Effector memory CD8-positive, alpha-beta T cell (primary cell): ENCODE measurements at places on chromosomes 7 and 10.

- DNase-seq: no peak
Observed at GRCh38 chr10:59433720-59434428, 71.5 kb upstream of the FAM13C start.

GRCh38 chr10:132335189-132336063, 3.4 kb downstream of the LRRC27 start:
- no peak for DNase-seq

- no peak for DNase-seq
Observed at GRCh38 chr7:36137258-36137657, 15.8 kb upstream of the EEPD1 start.

GRCh38 chr7:74502216-74502891, 48.6 kb downstream of the GTF2IRD1 start:
- DNase-seq: no peak

GRCh38 chr10:1034758-1035157, 9.1 kb upstream of the IDI2 start:
- no peak for DNase-seq

DNA sequence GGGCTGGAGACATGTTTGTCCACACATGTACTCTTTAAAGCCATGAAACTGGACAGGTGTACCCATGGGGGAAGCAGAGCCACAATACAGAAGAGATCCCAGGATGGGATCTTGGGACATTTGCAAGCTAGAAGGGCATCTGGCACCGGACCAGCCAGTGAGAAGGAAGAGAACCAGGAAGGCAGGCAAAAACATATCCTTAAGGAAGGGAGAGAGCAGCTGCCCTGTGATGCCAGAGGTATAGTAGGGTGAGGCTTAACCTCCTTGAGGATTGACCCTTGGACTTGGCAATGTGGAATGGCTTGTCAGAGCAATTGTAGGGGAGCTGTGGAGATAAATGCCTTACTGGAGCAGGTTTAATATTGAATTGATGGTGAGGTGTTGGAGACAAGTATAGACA, 17.9 kb upstream of the SUV39H2 start:
- DNase-seq: no peak

DNA sequence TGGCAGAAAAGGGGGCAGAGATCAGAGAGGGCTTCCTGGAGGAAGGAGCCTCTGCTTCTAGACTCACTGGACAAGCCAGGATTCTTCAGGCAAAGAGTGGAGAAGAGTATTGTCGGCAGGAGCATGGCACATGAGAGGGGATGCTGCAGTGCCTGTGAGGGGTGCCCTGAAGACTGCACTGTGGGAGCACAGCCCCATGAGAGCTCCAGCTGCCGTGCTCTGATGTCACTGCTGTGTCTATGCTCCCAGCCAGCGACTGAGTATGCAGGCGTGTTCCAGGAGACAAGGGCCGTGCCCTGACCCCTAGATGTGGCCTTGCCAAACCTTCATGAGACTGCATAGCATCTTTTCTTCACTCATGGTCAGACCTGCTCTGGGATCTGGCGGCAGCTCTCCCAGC, 339.1 kb downstream of the RPS24 start:
- no peak for DNase-seq

- no peak for DNase-seq
Observed at GRCh38 chr10:22219308-22219707, 1.5 kb upstream of the EBLN1 start.

DNA sequence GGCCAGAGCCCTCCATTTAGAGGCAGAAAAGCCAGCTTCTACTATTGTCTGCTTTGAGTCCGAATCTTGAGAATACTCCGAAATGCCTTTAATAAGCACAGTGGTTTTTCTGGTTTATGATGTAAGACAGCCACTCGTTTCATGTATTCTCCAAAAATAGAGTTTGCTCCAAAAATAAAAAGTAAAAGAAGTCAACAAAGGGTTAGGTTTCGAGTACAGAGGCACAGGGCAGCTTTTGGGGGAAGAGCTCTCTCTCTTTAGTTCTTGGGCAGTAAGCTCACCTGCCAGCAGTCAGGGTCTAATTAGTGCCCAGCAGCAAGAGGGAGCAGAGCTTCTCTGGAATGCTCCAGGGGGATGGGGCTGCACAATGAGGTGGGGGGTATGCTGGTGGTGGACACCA, 20.2 kb downstream of the CREB3L2 start:
- DNase-seq: no peak

DNA sequence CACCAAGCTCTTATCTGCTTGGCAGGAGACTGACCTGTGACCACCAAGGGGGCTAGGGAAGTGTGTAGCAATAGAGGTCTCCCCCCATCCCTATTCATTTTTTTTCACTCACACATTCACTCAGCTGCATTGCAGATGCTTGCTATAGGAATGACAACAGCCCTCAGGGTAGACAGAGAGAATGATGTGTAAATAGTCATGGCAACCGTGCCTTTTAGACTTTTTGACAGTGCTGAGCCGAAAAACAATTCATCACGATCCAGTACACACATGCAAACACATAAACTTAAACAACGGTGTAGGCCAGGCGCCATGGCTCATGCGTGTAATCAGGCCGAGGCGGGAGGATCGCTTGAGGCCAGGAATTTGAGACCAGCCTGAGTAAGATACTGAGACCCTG, 7.6 kb upstream of the ELN start:
- DNase-seq: no peak

DNA sequence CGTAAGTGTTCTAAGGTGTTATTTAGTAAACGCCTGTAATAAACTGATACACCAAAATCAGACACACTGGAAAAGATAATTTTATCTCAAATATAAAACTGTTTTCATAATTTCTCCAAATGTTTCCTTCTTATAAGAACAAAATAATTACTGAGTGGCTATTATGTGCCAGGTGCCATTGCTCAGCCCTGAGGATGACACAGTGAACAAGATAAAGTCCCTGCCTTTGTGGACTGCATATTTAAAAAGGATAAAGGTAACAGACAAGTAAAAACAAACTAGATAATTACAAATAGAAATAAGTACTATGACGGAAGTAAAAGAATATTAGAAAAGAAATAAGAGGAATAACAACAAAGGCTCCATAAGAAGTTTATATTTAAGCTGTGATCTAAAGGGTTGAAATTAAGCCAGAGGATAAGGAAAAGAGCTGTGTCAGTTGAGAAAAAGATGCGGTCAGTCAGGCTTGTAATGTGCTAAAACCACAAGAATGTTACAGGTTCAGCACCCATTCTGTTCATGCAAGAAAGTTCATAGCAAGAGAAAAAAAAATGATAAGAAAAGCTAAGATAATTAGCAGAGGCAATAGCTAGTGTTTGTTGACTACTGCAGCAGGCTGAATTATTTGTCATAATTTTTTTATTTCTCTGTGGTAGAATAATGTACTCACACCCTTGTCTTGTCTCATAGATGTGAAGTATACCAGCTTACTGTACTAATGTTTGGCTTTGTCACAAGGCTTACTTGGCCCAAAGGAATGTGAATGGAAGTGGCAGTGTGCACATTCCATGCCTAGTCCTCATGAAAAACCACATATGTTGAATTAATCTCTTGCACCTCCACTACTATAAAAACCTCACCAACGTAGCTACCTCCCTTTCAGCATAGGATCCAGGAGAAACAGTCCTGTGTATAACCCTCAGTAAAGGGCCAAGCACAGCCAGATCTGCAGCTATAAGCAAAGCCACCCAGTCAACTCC, 75.1 kb downstream of the CRPPA start:
- peak; percentile 9 for DNase-seq

- DNase-seq: no peak
Observed at GRCh38 chr7:136234040-136234439, 256.9 kb upstream of the MTPN start.

DNA sequence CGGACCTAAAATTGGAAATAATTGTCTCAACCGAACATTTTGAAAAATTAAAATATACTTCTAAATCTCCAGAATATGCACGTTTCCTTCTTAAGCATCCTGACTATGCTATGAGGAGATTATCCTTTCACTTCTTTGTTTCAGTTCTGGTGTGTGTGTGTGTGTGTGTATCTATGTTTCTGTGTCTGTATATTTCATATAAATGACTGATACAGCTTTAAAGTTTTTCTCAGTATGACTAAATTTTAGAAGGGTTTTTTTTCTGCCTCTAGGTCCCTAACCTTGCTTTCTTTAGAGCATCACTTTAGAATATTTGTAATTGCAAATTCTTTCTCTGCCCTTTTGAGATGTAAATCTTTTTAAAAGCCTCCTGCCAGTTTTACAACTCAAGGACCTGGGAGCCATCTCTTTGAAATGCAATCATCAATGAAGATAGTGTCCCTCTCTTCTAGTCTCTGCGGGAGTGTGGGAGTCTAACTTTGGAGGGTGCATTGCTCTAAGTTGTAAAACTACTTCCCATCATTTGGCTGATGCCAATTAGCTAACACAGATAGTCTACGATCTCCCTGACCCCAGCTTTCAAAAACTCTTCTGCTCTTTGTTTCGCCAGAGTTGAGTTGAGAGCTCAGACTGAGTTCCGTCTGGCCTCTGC, 782.0 kb upstream of the ZWINT start:
- no peak for DNase-seq

DNA sequence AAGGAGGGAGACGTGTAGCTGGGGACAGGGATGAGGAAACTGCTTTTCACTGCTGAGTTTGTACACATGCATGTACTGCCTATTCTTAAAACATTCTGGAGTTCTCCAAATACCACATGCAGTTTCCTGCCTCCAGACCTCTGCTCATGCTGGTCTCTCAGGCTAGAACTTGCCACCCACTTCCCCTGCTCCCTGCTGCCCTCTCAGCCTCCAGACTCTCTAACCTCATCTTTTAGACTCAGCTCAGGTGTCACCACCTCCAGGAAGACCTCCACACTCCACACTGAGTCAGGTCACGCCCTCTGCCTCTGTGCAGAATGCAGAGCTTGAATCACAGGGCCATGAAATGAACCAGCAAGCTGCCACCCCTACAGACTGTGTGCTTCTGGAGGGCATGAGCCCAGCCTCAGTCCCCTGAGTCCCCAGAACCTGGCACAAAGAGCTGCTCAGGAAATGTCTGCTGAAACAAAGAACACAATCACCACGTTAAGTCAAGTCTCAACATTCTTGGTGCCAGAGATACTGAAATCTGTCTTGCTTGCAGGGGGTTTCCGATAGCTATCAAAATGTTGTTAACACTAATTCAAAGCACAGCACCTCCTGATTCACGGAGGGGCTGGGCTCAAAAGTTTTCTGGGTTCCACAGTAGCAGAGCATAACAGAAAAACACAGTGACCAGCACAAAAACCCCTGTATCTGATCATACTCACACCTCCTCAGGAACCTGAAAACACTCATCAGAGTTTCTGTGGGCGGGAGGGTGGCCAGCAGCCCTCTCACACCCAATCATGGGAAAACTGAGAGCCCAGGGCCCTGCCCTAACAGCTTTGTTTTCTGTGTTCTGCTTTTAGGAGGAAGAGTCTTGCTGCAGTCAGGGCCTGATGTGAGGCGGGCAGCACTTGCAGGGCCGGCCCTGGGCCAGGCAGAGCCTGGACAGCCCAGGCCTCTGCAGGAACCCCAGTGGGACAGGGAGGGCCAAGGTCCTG, 21.1 kb downstream of the FAM53B start:
- peak; percentile 52 for DNase-seq

GRCh38 chr10:124647421-124648130, 96.6 kb downstream of the FAM53B start:
- DNase-seq: peak; percentile 70

- no peak for DNase-seq
Observed at GRCh38 chr7:84040355-84040754, 154.2 kb downstream of the SEMA3A start.

DNA sequence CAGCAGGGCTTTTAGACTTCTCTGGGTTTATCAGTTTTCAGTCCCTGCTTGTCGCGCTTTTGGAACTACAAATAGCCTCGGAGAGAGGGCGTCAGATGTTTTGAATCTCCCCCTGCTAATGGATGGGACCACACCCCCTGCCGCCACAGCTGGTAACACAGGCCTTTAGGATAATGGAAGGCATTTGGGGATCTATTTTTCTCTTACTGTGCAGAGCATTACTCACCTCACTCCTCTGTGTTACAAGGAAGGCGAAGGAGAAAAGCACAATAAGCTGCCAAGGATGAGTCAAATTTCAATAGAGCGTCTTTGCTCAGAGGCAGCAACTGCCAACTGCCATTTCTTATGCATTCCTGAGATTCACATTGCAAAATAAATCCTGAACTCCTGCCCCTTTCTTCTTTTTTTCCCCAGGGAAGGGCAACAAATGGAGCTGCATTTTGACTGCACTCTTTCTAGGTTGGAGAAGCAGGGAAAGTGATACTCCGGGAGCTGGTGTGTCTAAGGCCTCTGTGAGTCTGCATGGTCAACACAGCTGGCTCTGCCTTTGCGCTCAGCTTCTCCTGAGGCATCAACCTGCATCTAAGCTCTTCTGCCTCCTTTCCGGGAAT, 31.5 kb upstream of the SMNDC1 start:
- no peak for DNase-seq

DNA sequence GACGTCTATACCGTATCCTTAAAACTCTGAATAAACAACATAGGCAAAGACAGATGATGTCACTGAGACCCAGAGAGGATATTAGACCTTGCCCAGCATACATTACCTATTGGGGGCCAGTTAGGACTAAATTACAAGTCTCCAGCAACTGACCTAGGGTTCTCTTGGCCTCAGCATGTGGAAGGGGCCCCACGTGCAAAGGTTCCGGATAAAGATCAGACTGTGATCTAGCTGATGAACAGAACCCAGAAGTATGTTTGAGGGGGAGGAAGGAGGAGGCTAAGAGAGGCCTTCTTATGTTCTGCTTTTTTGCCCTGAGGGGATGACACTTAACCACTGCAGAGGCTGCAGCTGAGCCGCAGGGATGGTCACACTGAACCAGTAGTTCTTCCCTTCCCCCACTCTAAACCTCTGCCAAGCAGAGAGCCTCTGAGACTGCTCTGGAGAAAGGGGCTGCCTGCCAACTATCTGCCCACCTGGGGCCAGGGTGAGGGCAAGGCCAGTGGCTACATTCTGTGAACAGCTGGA, 24.0 kb upstream of the KMT2C start:
- no peak for DNase-seq

- no peak for DNase-seq
Observed at GRCh38 chr10:33136271-33136670, 178.2 kb upstream of the ITGB1 start.

GRCh38 chr7:138478499-138478908, 18.4 kb downstream of the TRIM24 start:
- no peak for DNase-seq

DNA sequence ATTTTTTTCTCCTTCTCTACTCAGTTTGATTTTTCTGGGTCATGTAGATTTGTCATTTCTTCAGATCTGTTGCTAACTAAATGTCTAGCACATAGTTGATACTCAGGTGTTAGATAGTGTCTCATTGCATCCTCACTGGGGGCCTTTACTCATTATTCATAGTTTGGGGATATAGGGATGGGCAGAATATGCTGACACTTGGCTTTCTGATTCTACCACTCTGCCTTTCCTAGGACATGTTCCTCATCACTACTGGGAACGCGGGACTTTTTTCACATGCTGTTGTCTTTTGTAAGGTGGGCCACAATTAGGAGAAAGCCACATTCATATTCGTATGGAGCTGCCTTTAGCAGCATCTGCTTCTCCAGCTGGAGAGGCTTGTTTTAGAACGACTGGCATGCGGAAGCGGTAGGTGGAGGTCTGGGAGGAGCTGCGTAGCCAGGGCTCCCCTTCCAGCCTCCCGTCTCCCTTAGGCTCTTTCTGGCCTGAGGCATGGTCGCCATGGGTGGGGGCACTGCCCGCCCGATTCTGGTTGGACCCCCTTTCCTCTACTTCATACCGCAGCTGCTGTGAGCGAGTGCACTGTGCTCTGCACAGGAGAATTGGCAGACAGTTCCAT, 78.8 kb downstream of the SND1 start:
- DNase-seq: no peak

- no peak for DNase-seq
Observed at GRCh38 chr7:104175361-104175984, 32.3 kb downstream of the ORC5 start.
